ENCODE measurements at places on chromosomes 11 and 22. TPM values are rescaled to one million over a fixed set of nuclear protein-coding genes. Genes with fewer than 3 reads are reported as not detected.

The STX5 gene
- 26.8 TPM for total RNA-seq

The TIMP3 gene
- 166 TPM for total RNA-seq

The MFRP gene
- not detected for total RNA-seq

The OR52H1 gene
- 0.85 TPM for total RNA-seq

The TMEM151A gene
- not detected for total RNA-seq

The UPK3A gene
- not detected for total RNA-seq

The BRMS1 gene
- total RNA-seq = 60.3 TPM

The LRP4 gene
- total RNA-seq = 52.2 TPM

The CCDC81 gene
- total RNA-seq = not detected

The SSTR3 gene
- total RNA-seq = not detected

The FGF19 gene
- not detected for total RNA-seq

The RFPL1 gene
- not detected for total RNA-seq

The OR8A1 gene
- total RNA-seq = not detected

The MAJIN gene
- not detected for total RNA-seq

The APOL5 gene
- total RNA-seq = not detected

The POTEH gene
- total RNA-seq = not detected

The C22orf31 gene
- total RNA-seq = not detected

The SLC5A1 gene
- 11.1 TPM for total RNA-seq
